ENCODE measurements at places on chromosomes 6 and 20.

- DNase-seq = no peak
Observed at GRCh38 chr6:14339711-14340584, 222.4 kb downstream of the CD83 start.

DNA sequence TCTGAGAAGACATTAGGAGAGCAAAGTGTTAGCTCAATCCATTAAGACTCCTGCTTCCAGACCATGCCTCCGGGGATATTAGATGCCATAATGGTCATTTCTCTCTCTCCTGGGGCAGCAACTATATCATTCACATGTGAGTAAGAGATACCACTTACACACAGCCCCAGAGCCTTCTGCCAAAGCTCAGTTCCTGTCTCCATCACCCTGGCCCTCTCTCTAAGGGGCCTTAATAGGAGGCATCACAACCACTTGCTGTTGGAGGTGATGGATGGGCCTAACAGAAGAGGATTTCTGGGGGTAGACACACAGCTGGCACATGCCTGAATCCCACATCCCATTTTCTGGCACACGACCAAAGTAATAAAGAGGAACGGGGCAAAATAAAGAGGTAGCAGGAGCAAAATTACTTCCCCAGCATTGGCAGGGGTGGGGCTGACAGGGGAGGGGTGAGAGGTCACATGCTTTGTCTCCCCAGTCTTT lies 34.0 kb upstream of the VSTM2L start:
- DNase-seq = no peak

DNA sequence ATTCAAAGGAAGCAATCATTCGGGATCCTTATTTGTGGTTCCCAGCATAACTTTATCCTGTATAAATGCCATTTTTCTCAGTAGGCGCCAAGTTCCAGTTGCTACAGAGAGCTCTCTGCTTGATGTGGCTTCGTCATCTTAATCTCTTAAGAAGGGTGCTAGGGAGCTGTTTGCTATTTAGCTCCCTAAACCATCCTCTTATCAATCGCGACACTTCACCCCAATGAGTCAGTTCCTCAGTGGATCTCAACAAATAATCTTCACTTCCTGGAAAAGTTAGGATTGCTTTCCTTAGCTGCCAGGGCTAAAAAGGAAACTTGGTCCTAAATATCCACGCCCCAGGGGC lies 1.3 kb upstream of the NKAIN2 start:
- no peak for DNase-seq

- DNase-seq = no peak
Observed at GRCh38 chr20:61454053-61454452, 202.0 kb downstream of the CDH4 start.

DNA sequence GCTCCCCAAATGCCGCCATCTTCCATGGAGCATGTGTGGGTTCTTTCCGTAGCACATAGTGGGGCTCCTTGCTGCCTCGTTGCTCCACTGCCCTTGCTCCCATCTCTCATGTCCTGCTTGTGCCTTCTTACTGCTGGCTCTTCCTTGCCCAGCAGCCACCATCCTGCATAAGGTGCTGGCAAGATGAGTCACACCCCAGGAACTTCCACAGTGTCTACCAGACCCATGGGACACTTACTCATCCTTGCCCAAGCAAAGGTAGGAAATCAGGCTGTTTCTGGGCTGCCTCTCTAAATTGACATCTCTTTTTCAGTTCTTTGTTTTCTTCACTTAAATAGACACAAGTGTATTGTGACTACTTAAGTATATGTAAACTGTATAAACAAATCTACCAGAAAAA lies 39.4 kb upstream of the RGS17 start:
- no peak for DNase-seq

DNA sequence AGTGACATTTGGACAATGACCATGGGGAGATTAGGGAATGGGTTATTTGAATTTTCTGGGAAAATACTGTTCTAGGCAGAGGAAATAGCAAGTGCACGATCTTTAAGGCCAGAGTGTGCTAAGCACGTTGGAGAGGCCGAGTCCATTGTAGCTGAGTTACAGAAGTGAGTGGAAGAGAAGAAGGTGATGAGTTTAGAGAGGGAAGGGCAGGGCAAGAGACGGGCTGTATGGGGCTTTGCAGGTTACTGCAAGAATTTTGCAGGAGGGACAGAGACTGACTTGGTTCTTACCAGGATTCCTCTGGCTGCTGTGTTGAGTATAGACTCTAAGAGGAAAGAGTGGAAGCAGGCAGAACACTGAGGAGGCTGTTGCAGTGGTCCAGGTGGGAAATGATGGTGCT lies 1.1 kb upstream of the NCOA3 start:
- DNase-seq = no peak

GRCh38 chr20:53128004-53128403 lies 155.8 kb downstream of the TSHZ2 start:
- DNase-seq = no peak

GRCh38 chr6:151197556-151197955 lies 42.2 kb upstream of the AKAP12 start:
- no peak for DNase-seq

DNA sequence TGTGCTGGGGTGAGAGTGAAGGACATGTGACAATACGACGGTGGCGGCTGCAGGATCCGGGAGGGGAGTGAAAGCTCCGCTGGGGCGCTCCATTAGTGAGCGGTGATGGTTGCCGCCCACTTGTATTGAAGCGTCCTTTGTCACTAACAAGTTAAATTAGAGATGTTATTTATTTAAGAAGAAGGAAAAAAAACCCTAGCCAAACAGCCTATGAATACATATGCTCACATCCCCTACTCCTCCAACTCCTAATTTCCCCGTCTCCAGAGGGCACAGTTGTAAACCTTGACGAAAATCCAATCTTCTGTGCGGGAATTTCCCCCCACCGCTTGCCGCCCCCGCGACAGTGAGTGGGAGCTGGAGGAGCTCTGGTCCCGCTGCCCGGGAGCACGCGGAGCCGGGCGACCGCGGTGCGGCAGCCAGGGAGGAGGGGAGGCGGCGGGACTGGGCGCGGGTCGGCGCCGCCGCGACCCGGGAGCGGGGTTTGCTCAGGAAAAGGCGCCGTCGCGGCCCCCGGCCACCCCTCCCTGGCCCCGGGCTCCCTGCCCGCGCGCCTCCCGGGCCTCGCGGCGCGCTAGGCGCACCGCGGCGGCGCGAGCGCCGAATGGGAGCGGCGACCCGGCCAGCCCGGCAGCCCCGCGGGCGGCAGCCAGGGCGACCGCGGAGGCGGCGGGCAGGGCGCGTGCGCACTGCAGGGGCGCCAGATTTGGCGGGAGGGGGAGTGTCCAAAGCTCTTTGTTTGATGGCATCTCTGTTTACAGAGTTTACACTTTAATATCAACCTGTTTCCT lies at the start of gene MYB:
Gene MYB, plus strand, starts transcription at position 767 of the 791 bp plus-strand sequence. CDS start 206 bp downstream, outside the sequence.
- DNase-seq = peak; percentile 61

GRCh38 chr6:167571550-167571949 lies 246.7 kb downstream of the TTLL2 start:
- no peak for DNase-seq

- no peak for DNase-seq
Observed at GRCh38 chr6:155374681-155375080, 60.4 kb upstream of the TFB1M start.

DNA sequence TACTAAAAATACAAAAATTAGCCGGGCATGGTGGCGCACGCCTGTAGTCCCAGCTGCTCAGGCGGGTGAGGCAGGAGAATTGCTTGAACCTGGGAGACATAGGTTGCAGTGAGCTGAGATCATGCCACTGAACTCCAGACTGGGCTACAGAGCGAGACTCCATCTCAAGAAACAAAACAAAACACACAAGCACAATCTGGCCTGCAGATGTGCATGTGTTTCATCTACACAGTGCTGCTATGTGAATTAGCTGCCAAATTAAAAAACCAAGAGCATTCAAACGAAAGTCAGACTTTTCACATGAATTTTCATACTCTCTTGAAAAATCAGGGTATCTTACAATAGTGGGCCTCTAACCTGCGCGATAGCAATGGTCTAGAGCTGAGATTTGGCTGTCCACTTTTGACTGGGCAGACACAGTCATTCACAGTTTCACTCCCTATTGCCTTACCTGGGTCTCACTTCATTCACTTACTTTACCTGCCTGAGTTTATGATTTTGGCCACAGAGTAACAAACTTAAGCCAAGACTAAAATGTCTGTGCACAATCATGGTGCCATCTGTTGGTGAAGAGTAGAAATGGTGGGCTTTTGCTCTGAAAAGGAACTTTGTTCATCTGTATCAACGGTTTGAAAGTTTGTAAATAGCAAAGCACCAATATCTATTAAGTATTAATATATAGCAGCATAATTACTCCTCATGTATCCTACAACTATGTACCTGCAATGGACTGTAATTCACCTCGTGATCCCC lies 138.5 kb upstream of the UST start:
- DNase-seq = no peak

DNA sequence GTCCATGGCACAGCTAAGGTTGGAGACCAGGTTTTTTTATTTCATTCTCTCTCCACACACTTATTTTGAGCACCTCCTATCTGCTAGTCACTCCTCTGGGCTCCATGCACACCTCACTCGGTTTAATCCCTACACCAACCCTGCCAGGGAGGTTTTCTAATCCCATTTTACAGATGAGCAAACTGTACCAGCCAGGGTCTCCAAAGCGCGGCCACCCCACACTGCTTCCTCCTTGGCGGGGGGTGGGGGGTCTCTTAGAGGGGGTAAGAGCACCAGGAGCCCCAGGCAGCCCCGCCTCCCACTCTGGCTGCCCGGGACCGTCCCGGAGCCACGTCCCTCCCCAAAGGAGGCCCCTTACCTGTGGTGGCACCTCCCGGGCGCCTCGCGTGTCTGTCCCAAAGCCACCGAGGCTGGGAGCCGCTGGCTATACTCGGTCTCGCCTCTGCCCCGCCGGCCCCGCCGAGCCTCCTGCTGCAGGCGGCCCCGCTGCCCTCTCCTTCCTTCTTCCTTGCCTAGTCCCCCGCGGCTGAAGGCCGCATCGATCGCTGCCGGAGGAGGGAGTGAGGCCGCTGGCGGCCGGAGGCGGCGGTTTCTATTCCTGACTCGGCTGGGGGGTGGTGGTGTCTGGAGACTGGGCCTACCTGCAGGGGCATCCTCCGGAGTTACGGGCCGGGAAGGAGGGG lies at the start of gene KCNS1:
Gene KCNS1, minus strand, starts transcription at position 565 of the 683 bp plus-strand sequence. CDS start 1,891 bp downstream, outside the sequence.
- no peak for DNase-seq

Measured in hematopoietic multipotent progenitor cell treated with erythropoietin and hydrocortisone succinate and interleukin-3 and kit ligand, for 15 days (in vitro differentiated cells).